ENCODE measurements at places on chromosomes 5 and 9.
A peak's percentile ranks its signal among the peaks of the same experiment; 100 is the strongest.

GRCh38 chr5:56922922-56923321 is 13.5 kb downstream of the SETD9 start:
- no peak for DNase-seq

DNA sequence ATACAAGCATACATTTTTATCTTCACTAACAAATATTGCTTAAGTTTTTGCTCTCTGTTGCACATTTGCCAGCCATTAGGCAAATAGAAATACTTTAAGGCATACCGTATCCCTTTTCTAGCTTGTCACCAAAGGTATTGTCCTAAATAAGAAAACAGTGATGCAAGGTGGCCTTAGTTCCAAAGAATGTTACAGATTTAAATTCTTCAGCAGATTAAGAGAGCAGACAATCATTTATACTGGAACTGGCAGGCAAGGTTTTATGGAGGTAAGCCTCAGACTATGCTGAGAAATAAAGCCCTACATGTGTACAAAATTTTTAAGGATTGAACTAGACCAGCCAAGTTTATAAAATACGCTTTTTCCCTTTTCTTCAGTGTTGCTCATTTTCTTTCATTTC is 247.8 kb downstream of the IZUMO3 start:
- DNase-seq: no peak

DNA sequence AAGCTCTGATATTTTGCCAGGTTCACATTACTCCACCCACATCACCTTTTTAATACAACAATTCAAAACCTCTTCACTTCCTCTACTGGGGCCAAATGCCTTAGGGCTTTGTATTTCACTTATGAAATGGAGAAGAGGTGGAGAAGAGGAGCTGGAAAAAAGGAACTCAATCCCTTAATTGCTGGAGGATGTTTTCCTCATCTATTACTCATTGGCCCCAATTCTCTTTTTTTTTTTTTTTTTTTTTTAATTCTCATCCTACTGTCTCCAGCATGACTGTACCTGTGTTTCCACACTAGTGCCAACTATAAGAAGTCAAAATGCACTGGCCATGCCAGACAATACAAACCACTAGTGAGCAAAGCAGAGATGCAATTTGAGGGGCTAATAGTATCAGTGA is 20.9 kb downstream of the FAM13B start:
- no peak for DNase-seq

- DNase-seq: no peak
Observed at GRCh38 chr9:116539549-116539948, 147.6 kb upstream of the TRIM32 start.

- DNase-seq: no peak
Observed at GRCh38 chr5:169226895-169227294, 74.0 kb downstream of the SLIT3 start.

- peak; percentile 74 for DNase-seq
Observed at GRCh38 chr9:128203024-128203706, at the start of gene DNM1. Gene DNM1, plus strand, starts transcription at chr9:128203379. Its CDS starts 92 bp downstream, at chr9:128203471.

- no peak for DNase-seq
Observed at GRCh38 chr5:56159521-56159947, 73.6 kb downstream of the ANKRD55 start.

DNA sequence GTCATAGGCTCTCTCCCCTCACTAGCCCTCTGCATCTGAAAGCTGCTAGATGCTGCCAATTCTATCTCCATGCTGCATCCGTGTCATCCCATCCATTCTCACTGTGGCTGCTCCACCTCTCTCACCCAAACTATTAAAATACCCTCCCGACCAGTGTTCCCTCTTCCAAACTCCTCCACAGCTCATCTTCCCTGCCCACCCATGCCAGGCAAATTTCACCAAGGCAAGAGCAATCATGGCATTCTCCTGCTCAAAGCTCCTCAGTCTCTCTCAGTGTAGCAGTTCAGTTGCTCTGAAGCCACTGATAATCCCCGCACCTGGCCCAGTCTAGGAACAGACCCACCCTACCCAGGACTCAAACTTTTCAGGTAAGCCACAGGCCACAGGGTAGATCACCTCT is 48.4 kb downstream of the SPOCK1 start:
- DNase-seq: no peak

GRCh38 chr5:61638476-61638875 is 306.4 kb downstream of the ZSWIM6 start:
- no peak for DNase-seq

- no peak for DNase-seq
Observed at GRCh38 chr5:10130881-10131280, 118.8 kb downstream of the ATPSCKMT start.

- no peak for DNase-seq
Observed at GRCh38 chr5:138463419-138464007, 1.8 kb upstream of the EGR1 start.

DNA sequence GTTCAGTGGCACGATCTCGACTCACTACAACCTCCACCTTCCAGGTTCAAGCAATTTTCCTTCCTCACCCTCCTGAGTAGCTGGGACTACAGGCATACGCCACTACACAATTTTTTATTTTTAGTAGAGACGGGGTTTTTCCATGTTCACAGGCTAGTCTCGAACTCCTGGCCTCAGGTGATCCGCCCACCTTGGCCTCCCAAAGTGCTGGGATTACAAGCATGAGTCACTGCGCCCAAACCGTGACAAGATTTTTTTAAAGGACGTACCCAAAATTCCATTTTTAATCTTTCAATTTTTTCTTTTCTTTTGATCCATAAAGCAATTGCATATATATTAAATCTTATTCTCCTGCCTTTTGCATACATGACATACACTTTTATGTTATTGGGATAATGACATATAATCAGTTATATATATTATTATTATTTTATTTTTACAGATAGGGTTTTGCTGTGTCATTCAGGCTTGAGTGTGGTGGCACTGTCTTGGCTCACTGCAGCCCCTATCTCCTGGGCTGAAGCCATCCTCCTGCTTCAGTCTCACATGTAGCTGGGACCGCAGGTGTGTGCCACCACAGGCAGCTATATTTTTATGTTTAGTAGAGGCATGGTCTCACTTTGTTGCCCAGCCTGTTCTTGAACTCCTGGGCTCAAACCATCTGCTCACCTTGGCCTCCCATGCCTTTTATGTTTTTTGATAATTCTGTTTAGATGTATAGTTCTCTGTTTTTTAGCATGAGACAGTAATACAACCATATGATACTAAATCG is 71.9 kb downstream of the RAB24 start:
- no peak for DNase-seq

DNA sequence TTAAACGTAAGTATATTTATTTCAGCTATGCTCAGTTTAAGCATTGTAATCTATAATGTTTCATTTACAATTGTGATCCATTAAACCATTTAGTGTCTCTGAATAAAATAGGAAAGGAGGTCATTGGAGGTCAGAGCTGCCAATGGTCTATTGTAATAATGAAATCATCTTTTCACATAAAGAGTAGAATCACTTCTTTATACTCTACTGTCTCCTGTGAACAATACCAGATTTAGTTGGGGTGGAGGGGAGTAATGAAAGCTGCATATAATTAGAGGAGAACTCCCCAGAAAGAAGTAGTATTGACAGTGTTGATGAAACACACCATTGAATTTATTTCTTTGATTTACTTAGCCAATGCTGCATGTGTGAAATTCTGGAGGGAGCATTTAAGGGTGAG is 35.1 kb upstream of the ZFYVE16 start:
- no peak for DNase-seq

- no peak for DNase-seq
Observed at GRCh38 chr5:59317023-59317773, 576.3 kb downstream of the PDE4D start.

DNA sequence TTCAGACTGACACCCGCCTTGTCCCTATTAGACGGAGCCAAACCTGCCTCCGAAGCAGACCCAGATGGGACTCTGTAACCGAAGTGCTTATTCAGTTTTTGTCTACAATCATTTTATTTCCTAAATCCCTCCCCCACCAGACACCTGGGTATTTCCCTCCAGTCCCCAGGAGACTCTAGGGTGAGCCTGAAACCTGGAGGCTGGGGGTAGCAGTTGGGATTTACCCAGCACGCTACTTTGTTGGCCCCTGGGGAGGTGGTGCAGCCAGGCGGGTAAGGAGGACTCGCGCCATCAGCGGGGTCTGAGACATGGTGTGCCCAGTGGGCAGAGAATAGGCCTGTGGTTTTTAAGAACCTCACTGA is 1.3 kb upstream of the LHX2 start:
- DNase-seq: no peak

DNA sequence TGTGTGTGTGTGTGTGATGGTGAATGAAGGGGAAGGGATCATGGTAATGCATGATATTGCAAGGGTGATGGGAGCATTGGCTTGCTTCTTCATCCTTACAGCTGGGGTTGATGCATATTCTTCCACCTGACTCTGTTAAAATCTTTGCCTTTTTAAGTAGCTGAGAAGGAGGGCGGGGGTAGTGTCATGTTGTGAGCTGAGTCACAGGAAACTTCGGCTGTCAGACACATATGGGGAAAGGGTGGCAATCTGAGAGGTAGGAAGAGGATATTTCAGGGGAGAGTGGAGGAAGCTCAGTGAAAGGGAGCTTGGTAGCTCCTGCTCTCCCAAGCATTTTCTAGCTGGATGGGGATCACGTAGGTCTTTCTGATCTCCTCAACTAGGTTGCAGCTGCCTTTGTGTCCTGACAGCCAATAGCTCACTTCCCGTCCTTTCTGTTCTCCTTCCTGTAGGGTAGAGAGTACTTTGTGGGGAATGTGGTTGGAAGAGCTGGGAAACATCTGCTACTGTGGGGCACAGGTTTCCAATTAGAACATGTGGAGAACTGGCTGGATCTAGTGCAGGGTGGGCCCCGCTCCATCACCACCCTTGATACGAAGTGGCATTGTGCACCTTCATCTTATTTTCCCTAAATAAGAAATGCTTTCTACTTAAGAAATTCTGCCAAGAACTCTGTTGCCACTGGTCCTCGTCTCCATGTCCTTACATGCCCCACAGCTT is 18.1 kb upstream of the CLK4 start:
- no peak for DNase-seq

DNA sequence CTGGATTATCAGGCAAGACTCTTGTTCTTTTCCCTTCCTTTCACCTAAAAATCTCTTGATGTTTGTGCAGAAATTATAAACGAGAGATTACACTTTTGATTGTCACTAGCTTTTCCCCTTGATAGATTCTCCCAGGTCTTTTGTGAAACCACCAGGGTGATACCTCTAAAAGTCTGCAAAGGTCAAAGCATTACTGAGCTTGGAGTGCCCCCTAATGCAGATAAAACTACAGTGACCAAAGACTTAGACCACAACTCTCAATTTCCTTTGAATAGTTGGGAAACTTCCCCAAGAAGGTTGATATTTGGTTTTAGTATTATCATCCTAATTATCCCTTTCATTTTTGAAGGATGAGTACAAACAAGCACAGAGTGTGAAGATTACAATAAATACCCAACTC is 173.1 kb downstream of the CYLC2 start:
- DNase-seq: no peak

DNA sequence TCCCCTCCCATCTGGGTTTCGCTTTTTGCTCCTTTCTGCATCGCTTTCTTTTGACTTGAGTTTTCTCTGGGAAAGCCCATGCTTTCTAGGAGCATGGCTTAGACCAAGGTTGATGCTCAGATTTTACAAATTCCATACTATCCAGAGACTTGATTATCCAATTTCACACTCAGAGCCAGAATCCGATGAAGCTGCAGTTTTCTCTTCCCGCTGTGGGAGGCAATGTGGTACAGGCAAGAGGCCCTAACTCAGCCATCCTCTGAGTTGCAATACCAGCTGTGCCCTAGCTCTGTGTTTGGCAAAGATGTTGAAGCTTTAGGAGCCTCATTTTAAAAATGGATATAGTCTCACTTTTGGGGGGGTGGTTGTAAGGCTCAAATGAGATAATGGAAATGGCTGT is 85.1 kb downstream of the BRINP1 start:
- DNase-seq: no peak

DNA sequence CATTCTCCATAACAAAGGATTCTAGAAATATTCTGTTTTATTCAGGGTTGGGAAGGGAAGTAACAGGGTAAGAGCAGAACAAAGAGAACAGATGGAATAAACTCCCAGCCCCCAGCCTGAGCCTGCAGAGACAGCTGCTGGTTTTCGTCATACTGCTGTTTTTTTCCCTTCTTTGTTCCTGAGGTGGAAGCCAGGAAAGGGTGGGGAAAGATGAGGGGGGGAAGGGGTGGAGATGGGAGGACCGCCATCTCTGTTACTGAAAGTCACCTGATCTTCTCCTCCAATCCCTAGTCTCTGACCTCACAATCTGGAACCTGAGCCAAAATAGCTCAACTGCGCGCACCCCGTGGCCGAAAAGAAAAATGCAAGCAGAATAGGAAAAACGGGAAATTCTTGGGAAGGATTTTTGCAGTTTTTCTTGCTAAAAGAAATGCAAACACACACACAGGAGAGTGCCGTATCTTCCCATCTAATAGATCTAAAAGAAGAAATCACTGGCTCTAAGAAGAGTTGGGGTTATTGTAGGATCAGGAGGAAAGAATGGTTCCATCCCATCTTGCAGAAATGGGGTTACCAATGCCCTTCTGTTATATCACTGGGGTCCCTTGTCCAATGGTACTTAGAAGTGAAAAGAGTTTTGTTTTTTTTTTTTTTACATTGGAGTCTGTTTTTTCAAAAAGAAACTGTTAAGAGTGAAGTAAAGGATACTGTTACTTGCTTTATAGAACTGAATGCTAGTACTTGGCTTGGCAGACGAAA is 57.9 kb downstream of the DIAPH1 start:
- DNase-seq: no peak

DNA sequence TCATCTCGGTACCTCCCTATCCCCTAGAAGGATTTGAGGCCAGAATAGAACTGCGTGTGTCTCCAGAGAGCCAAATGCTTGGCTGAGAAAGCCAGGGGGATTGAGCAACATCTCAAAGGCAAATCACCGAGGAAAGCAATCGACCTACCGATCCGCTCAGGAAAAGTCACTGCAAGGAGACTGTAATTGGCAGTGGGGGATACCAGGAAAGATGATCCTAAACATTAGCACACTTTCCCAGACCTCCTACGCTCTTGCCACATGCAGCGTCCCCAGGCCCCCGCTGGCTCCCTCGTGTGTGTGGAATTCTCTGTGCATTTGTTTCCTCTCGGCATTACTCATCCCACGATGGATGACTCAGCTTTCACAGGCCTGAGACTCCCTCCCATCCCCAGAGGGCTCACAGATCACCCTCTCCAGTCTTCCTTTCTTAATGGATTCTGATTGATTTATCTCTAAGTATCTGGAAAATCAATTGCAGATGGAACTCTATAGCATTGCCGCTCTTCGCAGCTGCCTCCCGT is 82.2 kb upstream of the ICE1 start:
- no peak for DNase-seq

DNA sequence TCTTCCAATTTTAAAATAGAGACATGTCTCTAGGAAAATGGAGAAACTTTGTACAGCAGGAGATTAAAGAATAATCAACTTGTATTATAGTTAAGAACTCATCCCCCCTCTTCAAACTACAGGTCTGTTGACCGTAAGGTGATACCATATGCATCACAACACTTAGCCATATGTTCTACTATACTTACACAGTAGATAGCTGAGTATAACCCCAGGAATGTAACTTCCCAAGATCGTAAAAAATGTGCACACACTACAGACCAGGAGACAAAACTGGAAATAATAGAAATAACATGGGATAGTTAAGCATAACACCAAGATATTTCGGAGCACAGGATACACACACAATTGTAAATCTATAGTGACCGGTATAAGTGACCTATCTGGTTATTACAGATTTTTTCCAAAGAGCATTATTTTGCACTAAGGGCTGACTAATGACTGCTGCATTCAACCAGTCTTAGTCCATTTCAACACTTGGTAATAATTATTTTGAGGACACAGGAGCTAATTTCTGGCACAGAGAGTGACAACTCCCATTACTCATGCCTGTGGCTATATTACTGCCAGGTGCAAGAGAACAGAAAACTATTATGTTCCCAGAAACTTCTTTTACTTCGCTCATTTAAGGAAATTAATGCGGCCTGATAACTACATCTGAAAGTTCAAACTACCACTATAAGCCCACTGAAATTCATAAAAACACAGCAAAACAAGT is 15.4 kb upstream of the ZNF622 start:
- DNase-seq: no peak

Measured in T-cell (primary cell).